ENCODE measurements at places on chromosomes 1 and 21. TPM values are rescaled to one million over a fixed set of nuclear protein-coding genes. Genes with fewer than 3 reads are reported as not detected.

- no peak for DNase-seq
Measured at GRCh38 chr21:24310788-24311187, 1296.5 kb downstream of the MRPL39 start.

DNA sequence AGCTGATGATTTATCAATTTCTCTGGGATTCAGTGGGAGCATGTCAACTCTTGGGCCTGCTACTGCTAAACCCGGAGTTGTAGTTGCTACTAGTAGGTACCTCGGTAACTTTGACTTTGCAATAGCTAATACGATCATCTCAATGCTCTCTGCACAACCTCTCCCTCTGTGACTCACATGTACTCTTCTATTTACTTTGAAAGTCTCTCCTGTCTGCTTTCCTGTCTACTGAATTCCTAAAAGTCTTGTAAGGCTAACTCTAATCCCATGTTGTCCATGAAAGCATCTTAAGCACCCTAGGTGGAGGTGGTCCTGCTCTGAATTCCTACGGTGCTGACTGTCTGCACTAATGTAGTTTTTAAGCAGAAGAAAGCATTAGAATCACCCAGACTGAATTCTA lies 29.3 kb downstream of the SLC9C2 start:
- DNase-seq, result peak; percentile 12

DNA sequence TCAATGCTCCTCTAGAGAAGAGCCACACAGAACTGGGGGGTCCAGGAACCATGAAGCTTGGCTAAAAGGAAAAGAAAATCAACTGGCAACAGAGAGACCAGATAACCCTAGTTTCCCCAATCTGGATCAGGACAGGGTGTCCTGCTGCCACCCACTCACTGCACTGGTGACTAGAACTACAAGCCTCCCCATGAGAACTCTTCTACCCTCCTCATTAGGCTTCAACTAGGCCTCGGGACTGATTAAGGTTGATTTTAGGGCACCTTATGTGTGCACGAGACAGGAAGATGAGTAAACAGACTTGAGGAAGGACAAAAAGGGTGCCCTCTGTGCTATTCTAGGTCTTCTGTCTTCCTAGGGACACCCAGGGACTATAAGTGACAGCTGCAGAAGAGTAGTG lies 2.3 kb upstream of the SF3B4 start:
- DNase-seq, result no peak

GRCh38 chr1:191453487-191453886 lies 704.8 kb upstream of the RGS18 start:
- DNase-seq, result no peak

- no peak for DNase-seq
Measured at GRCh38 chr1:171611306-171611705, 10.7 kb upstream of the MYOCOS start.

- DNase-seq, result no peak
Measured at GRCh38 chr1:118317842-118318614, 133.0 kb upstream of the SPAG17 start.

DNA sequence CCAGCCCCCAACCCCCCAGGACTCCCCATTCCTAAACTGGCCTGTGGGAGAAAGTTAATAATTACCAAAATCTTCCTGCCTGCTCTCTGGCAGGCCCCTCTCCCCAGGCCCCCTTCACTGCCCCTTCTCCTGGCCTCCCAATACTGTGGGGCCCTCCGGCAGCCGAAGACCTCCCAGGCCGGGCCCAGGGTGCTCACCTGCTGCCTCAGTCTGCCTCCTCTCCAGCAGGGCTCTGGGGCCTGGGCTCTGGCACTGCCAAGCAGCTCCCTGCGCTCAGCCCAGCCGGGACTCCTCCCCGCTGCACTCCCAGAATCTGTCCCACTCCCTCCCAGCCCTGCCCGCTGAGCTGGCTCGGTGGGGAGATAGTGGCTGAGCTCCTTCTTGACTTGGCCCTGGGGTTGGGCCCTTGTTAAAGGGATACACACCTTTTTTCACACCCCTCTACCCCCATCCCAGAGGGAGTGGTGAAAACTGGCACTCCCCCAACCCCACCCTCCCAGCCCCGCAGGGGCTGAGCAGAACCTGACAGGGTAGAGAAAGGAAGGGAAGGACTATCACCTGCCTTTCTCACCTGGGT lies at the start of gene S100A16:
S100A16 (minus strand) TSS at position 383 of the 577 bp plus-strand sequence. CDS start 4,986 bp downstream, outside the sequence.
- no peak for DNase-seq

DNA sequence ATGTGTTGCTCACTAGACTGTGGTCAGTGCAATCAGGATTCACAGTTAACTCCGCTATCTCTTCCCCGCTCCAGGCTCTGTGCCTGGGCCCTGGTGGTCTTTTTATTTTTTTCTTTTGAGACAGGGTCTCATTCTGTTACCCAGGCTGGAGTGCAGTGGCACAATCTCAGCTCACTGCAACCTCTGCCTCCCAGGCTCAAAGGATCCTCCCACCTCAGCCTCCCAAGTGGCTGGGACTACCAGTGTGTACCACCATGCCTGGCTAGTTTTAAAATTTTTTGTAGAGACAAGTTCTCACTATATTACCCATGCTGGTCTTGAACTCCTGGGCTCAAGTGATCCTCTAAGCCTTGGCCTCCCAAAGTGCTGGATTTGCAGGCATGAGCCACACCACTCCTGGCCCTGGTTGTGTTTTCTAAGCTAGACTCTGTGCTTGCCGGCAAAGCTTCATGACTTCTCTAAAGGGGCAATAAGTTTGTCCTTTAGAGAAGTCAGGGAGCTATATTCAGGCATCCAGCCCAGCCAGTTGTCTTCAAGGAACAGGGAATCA lies 1.4 kb downstream of the RCSD1 start:
- no peak for DNase-seq

- DNase-seq, result no peak
Measured at GRCh38 chr1:234617131-234617985, 7.4 kb upstream of the IRF2BP2 start.

- no peak for DNase-seq
Measured at GRCh38 chr1:98264727-98265126, 343.9 kb upstream of the DPYD start.

DNA sequence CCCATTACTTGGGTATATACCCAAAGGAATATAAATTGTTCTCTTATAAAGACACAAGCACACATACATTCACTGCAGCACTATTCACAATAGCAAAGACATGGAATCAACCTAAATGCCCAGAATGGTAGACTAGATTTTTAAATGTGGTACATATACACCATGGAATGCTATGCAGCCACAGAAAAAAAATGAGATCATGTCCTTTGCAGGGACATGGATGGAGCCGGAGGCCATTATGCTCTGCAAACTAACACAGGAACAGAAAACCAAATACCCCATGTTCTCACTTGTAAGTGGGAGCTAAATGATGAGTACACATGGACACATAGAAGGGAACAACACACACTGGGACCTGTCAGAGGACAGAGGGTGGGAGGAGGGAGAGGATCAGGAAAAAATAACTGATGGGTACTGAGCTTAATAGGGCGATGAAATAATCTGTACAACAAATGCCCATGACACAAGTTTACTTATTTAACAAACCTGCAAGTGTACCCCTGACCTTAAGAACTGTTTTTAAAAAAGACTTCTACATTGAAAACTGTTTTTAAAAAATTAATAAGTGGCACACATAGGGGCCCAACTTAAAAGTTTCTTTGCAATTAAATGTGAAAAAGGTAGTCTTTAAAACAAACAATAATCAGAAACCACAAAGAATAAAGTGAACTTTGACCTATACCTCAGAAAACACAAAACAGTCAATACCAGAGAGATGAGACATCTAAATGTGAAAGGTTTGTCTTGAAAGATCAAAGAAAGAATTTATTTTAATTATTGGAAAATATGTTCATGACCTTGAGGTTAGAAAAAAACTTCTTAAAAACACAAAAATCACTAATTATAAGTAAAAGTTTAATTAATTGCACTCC lies 75.2 kb downstream of the CDC42BPA start:
- no peak for DNase-seq

GRCh38 chr1:9758559-9759121 lies 65.1 kb downstream of the CLSTN1 start:
- no peak for DNase-seq

DNA sequence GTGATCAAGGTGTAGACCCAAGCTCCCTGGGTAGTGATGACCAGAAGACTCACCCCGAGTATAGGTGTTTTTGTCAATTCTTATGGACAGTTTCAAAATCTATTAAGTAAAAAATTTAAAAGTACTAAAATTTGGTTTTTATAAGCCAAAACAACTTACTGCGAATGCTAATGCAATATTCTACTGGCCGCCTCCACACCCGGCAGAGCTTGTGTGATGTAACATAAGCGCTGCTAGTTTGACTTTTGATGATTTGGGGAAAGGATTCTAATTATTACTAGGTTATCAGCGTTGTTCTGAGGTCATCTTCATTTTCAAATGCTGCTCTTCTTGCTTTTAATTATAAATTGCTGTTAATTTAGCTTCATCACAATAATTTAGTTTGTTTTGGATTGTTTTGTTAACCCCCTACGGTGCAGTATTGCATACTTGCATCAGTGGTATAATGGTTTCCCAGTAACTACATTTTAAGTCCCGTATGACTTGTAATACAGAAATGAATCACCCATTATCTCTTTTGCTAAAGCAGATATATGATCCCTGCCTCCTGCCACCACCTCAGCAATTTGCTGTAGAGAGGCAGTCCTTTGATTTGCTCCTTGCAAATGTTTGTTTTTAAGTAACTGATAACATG lies 178.0 kb downstream of the SDCCAG8 start:
- DNase-seq, result no peak

PATJ gene
- total RNA-seq, result 18.9 TPM

CATSPER4 gene
- not detected for total RNA-seq

GJA8 gene
- total RNA-seq, result not detected

NHLH1 gene
- total RNA-seq, result 0.27 TPM

SIK1 gene
- total RNA-seq, result 23.2 TPM

SMYD2 gene
- 45.0 TPM for total RNA-seq

OR2G6 gene
- total RNA-seq, result not detected

VHLL gene
- not detected for total RNA-seq
